Stimulated activated CD8-positive, alpha-beta memory T cell treated with anti-CD3 and anti-CD28 coated beads, Interleukin-4, amount 100 ng/mL, for 4 hours (primary cell): ENCODE measurements at places on chromosomes 7 and 10.
A peak's percentile ranks its signal among the peaks of the same experiment; 100 is the strongest.

GRCh38 chr7:48388911-48389310, 217.7 kb downstream of the ABCA13 start:
- DNase-seq: no peak

GRCh38 chr7:38154278-38154677, 23.8 kb upstream of the STARD3NL start:
- DNase-seq: no peak

DNA sequence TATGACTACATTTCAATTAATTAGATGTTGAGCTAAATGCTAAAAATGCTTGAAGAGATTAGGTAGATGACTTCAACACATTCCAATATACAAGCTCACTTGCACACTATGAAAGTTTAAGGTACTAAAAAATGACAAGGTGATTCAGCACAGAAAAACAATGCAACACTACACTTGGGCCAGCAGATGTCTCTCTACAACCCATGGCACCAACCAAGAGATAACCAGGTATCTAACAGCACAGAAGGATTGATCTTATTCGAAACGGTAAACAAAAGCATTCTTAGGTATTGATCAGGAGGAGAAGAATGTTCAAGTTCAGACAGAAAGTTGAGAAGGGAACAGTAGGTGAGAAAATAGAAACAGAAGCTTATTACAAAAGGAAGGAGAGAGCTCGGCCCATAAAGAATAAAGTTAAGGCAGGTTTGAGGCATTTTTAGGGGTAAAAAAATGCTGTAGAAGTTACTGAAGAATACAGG, 248.2 kb upstream of the KLF14 start:
- DNase-seq: no peak

- no peak for DNase-seq
Observed at GRCh38 chr10:44361109-44361508, 23.8 kb downstream of the CXCL12 start.

- peak; percentile 88 for DNase-seq
Observed at GRCh38 chr7:1432411-1433082, 26.7 kb downstream of the MICALL2 start.

DNA sequence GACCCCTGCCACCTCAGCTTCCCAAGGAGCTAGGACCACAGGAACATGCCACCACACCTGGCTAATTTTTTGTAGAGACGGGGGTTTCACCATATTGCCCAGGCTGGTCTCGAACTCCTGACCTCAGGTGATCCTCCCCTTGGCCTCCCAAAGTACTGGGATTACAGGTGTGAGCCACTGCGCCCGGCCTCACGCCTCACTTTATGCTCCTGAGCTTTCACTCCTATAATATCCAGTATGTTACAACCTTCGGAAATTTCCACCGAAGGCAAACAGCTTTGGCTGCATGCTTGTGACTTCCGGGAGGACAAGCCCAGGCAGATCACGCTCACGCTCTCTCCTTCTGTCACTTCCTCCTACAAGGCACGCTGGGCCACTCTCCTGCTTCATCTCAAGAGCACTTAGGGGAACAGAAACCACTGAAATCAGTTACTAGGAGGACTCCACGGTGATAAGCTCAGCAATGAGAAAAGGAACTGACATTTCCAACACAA, 4.4 kb upstream of the MAD1L1 start:
- no peak for DNase-seq

DNA sequence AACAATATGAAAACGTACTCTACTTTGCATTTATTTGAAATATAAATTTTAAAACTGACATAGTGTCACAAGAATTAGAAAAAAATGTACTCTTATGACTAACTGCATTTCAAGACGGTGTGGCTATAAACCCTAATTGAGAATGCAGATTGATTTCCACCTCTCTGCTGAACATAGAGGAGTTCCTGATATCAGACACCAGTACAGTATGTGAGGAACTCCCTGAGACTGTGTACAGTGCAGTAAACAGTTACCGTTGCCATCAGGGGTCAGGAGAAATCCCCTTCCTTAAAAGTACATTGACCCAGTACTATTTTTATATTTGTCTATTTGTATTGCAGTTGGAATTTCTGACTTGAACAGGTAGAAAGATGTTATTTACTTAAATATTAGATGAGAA, 61.8 kb upstream of the DKK1 start:
- DNase-seq: no peak

DNA sequence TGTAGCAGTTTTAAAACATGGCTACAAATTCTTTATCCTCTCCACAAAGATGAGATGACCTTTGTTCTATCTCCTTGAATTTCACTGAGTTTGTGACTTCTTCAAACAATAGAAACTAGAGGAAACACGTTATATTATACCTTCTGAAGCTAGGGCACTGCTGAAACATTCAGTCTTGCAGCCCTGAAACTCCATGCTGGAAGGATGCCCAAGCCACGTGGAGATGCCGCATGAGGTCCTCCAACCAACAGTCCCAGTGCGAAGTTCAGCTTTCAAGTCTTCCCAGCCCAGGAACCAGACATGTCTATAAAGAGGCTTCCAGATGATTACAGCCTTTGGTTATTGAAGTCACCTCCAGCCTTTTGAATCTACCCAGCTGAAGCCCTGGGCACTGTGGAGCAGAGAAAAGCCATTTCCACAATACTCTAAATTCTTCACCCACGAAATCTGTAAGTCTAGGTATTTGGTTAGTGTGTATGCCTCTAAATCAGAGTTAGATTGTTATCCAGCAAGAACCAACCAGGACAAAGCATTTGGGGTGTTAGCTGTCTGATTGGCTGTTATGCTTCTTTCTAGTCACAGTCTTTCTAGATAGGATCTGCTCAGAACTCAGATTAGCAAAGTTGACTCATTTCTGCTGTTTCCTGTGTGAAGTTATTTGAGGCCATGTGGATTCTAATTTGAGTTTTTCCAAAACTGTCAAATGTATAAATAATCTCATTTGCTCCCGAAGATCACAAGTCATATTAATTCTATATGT, 186.5 kb upstream of the TMEM72 start:
- no peak for DNase-seq

DNA sequence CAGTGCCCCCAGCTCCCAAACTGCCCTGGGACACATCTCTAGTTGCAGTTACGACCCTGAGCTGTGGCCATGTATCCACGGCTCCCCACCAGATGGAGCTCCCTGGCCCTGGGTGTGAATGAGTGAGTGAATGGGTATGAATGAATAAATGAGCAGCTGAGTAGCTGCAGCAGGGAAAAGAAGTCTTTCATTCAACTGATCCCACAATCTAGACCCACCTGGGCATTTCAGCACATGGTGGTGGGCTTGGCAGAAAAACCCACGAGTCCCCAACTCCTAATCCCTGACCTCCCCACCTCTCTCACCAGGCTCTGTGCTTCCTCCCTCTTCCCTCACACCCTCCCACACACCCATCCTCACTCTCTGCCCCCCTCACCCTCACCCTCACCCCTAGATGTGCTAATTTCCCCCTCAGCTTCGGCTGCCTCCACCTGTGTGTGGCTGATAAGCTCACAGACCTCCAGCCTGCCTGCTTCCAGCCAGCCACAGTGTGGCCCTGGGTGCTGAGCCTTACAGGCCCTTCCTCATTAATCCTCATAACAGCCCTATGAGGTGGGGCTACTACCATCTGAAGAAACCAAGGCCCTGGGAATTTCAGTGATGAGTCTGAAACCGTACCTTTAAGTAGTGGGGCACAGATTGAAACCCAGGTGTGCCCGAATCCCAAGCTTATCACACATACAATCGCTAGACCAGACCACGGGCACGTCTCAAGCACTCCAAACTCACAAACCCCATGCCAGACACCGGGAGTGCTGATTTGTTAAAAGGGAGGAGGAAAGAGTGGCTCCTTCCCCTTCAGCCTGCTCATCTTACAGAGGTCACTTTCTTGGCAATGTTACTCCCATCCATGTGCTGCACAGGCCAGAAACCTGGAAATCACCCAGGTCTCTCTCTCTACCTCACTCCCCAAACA, 2.2 kb upstream of the ATP6V1F start:
- DNase-seq: no peak

DNA sequence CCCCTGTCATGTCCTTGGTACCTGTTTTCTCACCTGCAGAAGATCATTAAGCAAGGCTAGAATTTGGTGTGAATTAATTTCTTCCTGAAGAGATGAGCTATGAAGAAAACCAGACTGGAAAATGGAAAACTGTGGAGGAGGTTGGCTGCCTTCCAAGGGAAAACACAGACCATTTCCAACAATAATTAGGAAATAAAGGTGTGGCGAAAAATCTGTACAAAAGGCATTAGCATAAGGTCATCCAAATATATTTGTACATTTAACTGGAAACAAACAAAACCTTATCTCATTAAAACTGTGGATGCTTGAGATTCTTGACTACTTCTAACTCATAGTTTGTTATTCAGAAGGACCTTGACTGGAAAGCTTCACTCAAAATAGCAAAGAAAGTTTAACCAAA, 1.7 kb downstream of the STN1 start:
- DNase-seq: no peak
